Stimulated activated CD4-positive, alpha-beta T cell treated with anti-CD3 and anti-CD28 coated beads, Interleukin-2, amount 100 ng/mL, for 4 hours (primary cell): ENCODE measurements at places on chromosomes 6 and 20.

GRCh38 chr20:7248281-7249201, 481.1 kb downstream of the BMP2 start:
- no peak for DNase-seq

DNA sequence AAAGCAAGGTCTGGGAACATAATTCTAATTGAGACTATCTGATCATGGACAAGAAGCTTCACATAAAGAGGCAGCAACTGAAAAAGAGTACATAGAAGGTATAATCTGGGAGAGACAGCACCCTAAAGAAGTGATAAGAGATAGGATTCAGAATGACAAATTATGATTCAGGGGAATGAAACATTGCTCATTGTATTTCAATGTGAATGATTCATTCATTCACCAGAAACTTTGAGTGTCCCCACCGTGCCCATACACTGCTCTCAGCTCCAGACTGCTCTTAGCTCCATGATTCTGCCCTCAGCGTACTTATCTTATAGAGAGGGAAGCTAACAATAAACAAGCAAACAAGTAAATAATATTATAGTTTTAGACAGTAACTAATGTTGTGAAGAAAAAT, 329.3 kb upstream of the IRAK1BP1 start:
- DNase-seq, result no peak

DNA sequence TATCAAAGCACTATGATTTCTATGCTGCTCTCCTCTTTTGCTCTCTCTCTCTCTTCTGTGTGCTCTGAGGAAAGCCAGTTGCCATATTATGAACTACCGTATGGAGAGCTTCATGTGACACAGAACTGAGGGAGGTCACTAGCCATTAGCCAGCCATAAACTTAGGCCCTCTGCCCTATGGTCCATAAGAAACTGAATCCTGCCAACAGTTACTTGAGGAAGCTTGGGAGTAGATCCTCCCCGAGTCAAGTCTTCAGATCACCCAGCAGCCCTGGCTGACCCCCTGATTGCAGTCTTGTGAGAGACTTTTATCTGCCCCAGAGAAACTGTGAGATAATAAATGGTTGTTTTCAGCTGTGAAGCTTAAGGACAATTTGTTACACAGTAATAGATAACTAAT, 5.7 kb upstream of the PEX7 start:
- no peak for DNase-seq

- DNase-seq, result no peak
Measured at GRCh38 chr6:138596126-138596525, 96.8 kb upstream of the NHSL1 start.

DNA sequence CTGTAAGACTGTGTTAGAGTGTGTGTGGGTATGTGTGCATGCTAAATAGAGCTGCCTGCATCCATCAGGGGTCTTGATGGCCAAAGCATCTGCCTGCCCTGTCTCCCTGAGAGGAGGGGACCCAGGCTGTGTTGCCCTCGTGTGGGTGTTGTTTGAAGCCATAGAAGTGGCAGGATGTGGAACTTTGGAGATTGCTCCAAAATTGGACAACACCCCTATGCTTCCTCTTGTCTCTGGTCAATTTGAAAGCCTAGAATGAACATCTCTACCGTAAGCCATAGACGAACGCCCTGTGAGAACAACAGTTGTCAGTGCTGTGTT, 82.6 kb downstream of the ASXL1 start:
- no peak for DNase-seq

DNA sequence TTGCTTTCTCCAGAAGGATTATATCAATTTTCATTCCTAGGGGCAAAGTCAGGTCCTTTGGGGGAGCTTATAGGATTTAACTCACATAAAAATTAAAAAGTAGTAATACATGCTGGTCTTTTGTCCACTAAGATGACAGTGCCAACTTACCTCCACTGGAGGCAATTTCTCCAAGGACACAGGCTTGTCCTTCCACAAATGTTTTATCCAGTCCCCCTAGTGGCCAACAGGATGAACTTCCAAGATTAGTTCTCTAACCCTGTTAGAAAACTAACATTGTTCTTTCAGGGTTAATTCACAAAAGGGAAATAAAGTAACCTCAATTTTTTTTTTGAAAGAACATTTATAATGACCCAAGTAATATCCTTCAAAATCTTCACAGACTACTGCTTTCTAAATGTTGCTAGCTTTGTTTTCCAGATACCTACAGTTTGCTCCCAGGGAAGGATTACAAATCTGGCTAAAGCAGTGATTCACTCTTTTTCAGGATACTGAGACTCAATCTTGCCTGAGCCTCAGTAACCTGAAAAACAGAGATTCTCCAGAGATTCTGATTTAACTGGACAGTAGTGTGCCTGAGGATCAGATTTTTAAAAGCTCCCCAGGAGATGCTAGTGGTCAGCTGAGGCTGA, 31.7 kb upstream of the UBR2 start:
- DNase-seq, result no peak

DNA sequence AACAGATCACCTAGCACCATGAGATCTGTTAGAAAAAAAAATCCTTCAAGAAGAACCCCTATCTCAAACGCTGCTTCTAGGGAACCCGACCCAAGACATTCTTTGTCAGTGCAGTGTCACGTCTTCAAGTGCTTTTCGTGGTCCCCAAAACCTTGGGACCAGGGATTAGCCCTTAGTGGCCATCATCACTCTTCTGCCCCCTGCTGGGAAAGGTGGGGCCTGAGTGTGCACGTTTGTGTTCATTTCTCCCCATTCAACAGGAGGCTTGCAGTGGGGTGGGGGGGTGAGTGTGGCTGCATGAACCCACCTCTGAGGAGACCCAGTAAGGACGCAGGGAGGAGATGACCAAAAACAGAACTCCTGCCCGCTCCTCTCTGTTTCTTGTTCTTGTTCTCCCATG, 218.2 kb upstream of the RNF24 start:
- DNase-seq, result no peak

GRCh38 chr6:162151021-162151665, 576.4 kb downstream of the PRKN start:
- DNase-seq, result no peak

DNA sequence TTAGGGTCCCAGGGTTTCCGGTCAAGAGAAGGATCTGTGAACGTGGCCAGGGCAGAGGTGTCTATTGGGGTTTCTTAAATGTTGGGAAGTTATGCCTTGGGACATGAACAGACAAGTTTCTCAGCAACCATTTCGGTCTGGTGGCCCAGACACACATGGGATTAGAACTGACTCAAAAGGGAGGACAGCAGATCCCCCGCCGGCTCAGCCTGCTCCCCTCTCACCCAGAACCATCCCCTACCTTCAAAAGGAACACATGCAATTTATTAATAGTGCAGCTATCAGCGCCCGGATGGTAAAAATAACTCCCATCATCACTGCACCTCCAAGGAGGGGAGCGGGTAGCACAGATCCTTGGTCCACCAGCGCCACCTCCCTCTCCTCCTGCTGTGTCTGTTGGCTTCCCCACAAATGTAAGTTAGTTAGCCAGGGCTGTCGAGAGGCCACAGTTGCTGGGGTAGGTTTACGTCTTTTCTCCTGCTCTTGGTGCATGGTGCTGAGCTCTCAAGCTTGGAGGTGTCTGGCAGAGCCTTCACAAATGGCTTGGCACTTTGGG, 77.1 kb downstream of the TRAM2 start:
- no peak for DNase-seq

- DNase-seq, result no peak
Measured at GRCh38 chr20:54184071-54184470, 10.3 kb upstream of the CYP24A1 start.

DNA sequence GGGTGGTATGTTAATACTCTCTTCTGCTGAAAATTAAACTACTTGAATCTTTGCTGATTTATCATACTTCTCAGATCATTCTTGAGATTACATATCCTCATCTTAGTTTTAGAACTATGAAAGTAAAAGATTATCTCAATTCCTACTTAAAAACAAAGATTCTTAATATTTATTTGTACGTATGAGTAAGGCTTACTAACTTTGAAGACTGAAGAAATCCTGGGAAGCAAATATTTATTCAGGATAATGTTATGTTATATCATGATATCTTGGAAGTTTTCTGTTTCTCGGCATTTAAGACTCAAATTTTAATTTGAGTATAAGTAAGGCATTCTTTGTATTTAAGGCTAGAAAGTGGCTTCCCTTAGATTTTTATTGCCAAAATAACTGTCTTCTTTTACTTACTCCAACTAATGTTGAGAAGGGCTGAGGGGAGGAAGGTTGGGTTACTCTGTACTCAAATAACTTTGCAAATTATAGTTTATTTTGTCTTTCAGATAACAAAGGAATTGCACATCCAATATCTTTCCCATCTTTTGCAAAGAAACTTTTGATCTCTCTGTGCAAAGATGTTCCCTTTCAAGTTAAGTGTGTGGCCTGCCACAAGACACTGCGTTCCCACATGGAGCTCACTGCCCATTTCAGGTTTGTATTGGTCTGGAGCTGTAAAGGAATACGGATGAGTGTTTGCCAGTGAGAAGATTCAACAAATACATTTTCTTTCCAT, 30.5 kb upstream of the BAG2 start:
- DNase-seq, result no peak

DNA sequence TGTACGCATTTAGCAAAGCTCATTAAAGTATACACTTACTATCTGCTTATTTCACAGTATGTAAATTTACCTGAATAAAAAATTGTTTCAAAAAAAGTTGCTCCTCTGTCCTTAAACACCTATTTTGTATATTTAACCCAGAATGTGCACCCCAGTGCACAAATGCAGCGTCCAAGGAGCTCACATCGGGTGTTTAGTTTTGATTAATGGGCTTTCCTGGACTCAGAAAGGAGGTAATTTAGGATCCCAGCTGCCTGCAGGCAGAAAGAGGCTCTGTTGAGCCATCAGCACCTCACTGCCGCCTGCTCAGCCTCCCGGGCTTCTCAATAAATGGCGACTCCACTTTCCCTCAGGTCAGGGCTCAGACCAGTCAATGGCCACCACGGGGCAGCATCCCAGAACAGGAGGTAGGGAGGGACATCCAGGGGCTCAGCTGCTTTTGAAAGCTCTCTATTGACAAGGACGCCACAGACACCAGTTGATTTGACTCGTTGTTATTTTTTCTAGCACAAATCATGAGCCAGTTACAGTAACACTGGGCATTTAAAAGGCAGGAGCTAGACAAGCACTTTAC, 70.2 kb upstream of the TBC1D7 start:
- no peak for DNase-seq

- DNase-seq, result no peak
Measured at GRCh38 chr20:43514648-43514999, 7.1 kb downstream of the L3MBTL1 start.

DNA sequence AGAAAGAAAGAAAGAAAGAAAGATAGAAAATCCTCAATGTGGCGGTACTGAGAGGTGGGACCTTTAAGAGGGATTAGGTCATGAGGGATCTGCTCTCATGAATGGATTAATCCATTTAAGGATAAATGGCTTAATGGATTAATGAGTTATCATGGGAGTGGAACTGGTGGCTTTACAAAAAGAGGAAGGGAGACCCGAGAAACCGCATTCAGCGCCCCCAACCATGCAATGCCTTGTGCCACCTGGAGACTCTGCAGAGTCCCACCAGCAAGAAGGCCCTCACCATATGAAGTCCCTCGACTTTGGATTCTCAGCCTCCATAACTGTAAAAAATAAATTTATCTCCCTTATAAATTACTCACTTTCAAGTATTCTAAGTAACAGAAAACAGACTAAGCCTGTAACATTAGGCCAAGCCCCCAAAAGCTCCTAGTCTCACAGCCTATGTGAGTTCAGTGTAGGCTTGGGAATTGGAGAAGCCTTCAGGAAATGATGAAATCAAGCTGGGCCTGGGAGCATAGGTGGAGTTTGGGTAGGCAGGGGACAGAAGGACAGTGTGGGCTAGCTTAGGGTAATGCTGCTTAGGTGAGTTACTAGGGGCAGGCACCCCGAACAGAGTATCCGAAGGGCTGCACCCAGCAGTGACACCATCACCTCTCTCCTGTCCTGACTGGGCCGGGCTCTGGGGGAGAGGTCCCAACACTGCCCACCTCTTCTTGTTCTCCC, 36.2 kb upstream of the RNF24 start:
- no peak for DNase-seq

DNA sequence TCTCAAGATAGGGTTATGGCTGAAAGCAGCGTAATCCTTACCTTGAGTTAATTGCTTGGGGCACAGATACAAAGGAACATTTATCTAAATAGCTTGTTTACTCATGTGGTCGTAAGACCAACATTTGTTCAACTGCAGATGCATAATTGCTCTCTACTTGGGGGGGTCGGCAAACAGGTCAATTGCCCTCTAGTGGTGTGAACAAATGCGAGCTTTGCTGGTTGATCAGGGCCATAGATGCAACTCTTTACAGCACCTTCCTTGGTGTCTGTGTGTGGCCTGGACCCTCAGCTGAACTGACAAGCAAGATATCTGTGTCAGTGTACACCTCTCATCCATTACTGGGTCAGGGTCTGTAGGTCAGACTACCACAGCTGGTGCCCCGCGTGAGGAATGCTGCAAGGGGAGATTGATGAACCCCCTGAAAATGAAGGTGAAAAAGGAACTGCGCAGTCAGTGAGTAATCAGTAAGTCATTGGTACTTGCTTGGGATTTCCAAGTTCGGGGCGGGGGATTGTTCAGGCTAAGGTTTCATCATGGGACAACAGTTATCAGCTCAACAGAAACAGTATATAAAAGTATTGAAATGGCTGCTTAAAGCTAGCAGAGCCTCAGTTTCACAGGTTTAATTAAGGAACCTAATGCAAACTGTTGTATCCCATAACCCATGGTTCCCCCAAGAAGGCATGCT, 24.0 kb downstream of the HLA-DPA1 start:
- no peak for DNase-seq

- DNase-seq, result no peak
Measured at GRCh38 chr6:15796844-15797243, 134.0 kb upstream of the DTNBP1 start.
